Right ventricle myocardium inferior (tissue), 1 donor: ENCODE measurements at places on chromosomes 3 and 15.

- DNase-seq, result no peak
Measured at GRCh38 chr3:120846073-120846472, 61.9 kb upstream of the STXBP5L start.

GRCh38 chr3:133506215-133506901 lies 67.1 kb upstream of the CDV3 start:
- DNase-seq, result no peak

GRCh38 chr15:36826948-36827347 lies 247.5 kb downstream of the CDIN1 start:
- DNase-seq, result no peak

DNA sequence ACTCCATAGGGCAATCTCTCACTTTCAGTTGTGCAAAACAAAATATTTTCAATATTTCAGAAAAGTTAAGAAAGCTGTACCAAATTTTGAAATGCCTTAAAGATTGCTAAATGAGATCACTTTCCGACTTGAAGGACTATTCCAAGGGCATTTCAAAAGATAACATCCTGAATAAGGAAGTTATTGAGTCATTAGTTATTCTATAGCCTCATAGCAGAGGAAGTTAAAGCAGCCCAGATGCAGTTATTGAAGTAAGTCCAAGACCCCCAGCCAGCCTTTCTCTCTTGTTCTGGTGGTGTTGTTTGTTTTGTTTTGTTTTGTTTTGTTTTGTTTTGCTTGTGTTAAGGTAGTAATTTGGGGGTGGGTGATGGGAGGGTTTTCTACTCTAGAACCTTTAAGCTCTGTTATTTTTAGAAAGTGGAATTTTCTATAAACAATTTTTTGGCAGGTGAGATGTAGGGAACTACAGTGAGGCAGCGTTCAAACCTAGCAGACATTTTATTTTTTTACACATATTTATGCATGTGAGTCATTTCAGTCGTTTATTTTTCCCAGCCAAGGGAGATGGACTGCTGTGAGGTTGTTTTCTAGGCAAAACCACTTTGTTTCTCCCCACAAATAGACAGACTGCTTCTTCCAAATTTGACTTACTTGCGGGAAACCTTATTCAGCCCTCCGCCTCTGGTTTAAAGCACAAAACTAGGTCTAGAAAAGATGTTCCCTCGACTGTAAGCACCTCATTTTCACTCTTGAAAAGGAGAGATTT lies 216.3 kb upstream of the ARPP21 start:
- DNase-seq, result no peak

DNA sequence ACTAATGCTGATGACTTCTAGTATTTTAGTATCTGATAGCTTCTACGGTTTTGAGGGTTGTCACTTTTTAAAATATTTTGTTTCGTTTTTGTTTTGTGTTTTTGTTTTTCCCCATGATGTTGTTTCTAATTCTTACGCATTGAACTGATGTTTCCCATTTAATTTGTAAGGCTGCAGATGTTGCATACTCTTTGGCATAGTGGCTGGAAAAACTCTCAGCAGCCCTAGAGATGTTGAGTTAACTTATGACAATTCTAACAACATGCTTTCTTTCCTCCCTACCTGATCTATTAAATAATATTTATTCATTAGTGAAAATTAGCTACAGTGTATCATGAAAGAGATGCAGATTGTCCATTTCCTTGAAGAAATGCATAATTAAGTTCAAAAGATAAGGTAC lies 559.3 kb upstream of the GRM7 start:
- DNase-seq, result no peak

DNA sequence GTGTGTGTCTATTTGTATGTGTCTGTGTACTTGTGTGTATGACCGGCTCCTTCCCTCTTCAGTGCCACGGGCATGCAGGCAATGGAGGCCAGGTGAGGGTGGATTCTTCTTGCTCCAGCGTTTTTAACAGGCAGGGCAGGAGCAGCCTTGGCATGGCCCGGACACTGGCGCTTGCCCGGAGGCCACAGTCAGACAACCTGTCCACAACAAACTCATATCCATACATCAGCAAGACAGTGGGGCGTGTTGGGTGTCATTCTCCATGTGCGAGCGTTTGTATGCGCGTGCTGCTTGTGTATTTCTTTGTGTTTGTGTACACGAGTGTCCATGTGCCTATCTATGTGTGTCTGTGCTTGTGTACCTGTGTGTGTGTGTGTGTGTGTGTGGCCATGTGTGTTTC lies 29.8 kb downstream of the PTH1R start:
- no peak for DNase-seq

GRCh38 chr15:95679847-95680582 lies 650.5 kb upstream of the NR2F2 start:
- DNase-seq, result no peak

GRCh38 chr3:180755556-180755955 lies 76.3 kb upstream of the CCDC39 start:
- no peak for DNase-seq

- no peak for DNase-seq
Measured at GRCh38 chr3:130826516-130827182, 67.2 kb upstream of the ATP2C1 start.

GRCh38 chr3:52915294-52915693 lies 17.9 kb upstream of the STIMATE start:
- no peak for DNase-seq

DNA sequence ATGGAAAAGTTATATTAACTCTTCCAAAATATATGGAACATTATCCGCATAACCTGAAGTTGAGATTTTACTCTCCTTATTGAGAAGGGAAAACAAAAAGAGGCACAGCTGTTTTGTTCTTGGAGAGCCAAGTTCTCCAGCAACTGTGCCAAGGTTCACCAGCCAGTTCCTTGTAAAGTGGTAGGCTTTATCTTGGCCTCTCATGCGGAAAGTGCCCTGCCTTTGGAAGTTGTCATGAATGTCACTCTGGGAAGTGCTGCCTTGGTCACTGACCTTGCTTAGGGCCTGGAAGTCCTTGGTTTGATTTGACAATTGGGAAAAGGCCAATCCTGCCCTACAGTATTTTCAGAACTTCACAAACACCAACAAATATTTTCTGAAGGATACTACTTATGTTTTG lies 44.2 kb upstream of the THRB start:
- no peak for DNase-seq

GRCh38 chr15:38053205-38053604 lies 118.8 kb downstream of the TMCO5A start:
- DNase-seq, result no peak

GRCh38 chr3:48896936-48897335 lies 1.7 kb downstream of the SLC25A20 start:
- DNase-seq, result no peak

- no peak for DNase-seq
Measured at GRCh38 chr3:68666429-68667136, 265.8 kb downstream of the TAFA4 start.

- no peak for DNase-seq
Measured at GRCh38 chr3:48155122-48155521, 33.1 kb downstream of the CDC25A start.

DNA sequence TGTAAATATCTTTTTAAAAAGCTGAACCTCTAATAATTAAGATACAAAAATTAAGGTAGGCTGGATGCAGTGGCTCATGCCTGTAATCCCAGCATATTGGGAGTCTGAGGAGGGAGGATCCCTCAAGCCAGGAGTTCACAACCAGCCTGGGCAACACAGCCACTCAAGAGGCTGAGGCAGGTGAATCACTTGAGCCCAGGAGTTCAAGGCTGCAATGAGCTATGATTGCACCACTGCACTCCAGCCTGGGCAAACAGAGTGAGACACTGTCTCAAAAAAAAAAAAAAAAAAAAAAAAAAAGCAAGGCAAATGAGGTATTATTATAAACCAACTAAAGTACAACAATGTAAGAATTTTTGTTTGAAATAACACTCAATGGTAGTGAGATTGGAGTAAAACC lies 47.6 kb downstream of the EFHB start:
- no peak for DNase-seq

GRCh38 chr3:47496892-47497291 lies 16.6 kb downstream of the ELP6 start:
- no peak for DNase-seq

- DNase-seq, result no peak
Measured at GRCh38 chr15:91974321-91974720, 120.8 kb downstream of the SLCO3A1 start.
